SHP77 (cell line): ENCODE measurements at places on chromosomes 4 and X.

DNA sequence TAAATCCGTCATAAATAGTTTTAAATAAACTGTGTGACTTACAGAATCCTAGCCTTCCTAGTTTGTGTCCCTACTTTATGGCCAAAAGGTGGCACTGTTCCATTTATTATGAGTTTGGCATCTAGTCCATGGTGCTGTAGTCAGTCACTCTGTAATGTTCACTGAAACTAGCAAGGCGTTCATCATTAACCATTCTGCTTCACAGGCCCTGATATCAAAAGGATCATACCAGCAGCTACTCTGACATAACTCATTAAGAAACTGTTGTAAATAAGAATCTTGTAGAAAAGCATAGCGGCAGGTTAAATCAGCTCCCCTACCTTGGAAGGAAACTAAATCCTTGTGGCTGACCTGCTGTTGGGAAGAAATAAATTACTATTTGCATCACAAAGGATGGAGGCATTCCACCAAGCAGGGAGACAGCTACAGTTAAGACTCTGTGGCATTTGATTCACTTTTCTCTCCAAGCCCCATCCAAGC is 919.6 kb upstream of the DIAPH2 start:
- DNase-seq = peak; percentile 11

DNA sequence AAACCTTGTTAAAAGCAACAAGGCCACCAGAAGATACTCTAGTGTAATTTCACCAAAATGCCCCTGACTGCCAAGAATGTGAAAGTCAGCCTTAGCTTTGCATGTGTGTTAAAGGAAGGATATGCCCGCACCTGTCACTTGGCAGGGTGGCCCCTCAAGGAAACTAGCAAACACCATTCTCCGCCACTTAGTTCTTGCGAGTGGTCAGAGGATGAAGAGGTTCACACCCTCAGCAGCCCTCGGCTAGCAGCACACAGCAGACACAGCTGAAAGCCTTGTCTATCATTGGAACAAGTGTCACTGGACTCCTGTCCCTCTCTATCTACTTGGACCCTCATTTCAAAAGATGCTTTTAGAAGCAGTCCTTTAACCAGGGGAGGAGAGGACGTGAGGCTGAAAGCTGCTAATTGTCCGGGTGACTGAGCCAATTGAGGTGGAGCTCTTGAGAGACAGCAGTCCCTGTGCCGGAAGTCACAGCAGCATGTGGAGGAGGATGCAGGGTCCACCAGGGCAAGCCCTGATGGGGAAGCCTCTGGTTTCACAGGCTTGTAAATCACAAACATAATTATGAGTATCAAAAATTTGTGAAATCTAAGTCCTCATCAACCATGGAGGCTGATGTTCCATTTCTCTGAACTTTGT is 18.0 kb downstream of the HHIP start:
- no peak for DNase-seq

GRCh38 chr4:187307131-187307530 is 583.5 kb upstream of the FAT1 start:
- DNase-seq = no peak

DNA sequence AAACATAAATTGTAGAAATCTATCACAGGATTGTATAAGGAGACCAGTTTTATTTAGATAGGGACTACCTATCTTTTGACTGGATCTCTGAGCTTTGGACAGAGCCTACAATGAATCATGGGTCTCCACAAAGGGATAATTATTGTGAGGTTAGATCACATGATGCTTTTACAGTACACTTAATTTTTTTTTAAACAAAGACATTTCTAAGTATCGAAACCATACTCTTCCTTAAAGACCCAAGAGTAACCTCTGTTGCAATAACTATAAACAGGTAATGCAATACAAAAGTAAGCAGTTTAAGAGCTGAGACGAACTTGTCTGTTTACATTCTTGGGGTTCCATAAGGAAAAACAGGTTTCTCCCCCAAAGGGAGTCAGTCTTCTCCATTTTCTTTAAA is 64.3 kb upstream of the GABRE start:
- no peak for DNase-seq

- no peak for DNase-seq
Observed at GRCh38 chr4:105909787-105910281, 14.6 kb downstream of the NPNT start.

- no peak for DNase-seq
Observed at GRCh38 chr4:89301003-89301402, 6.6 kb downstream of the GPRIN3 start.

DNA sequence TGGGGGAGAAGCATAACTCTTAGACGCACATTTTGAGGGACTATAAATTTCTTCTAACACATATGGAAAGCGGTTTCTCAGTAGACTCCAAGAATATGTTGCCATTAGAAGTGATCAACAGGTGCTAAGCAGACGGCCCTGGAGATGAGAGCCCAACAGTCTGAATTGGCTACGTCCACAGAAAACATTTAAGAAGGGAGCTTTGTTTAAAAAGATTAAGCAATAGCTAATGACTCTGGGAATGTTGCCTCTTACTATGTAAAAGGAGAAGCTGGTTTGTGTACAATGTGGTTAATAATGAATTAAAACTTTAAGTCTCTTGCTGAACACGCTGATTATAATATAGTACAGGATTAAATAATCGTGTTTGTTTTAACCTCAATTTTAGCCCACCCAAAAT is 399.5 kb downstream of the SMARCA1 start:
- no peak for DNase-seq

GRCh38 chrX:43522582-43522981 is 133.5 kb upstream of the MAOA start:
- DNase-seq = no peak

DNA sequence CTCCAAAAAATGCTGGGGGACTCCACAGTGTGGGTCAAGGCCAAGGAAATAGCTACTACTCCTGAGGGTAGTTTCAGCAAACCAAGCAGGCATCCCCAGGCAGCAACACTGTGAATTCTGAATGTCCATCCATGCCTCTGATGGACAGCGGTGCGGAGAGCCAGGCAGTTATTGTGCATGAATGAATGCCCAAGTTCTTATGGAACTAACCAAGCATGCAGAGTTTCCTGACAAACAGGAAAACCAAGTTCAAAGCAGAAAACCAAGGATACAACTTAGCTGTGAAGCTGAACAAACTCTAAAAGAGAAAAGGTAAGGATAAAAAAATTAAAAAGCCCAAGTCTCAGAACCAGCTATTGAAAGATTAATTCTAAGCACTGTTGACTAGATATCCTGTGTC is 642.6 kb upstream of the HS3ST1 start:
- no peak for DNase-seq

GRCh38 chr4:149121023-149121404 is 678.8 kb upstream of the NR3C2 start:
- no peak for DNase-seq

- DNase-seq = peak; percentile 21
Observed at GRCh38 chr4:680928-681645, 6.7 kb downstream of the MYL5 start.

DNA sequence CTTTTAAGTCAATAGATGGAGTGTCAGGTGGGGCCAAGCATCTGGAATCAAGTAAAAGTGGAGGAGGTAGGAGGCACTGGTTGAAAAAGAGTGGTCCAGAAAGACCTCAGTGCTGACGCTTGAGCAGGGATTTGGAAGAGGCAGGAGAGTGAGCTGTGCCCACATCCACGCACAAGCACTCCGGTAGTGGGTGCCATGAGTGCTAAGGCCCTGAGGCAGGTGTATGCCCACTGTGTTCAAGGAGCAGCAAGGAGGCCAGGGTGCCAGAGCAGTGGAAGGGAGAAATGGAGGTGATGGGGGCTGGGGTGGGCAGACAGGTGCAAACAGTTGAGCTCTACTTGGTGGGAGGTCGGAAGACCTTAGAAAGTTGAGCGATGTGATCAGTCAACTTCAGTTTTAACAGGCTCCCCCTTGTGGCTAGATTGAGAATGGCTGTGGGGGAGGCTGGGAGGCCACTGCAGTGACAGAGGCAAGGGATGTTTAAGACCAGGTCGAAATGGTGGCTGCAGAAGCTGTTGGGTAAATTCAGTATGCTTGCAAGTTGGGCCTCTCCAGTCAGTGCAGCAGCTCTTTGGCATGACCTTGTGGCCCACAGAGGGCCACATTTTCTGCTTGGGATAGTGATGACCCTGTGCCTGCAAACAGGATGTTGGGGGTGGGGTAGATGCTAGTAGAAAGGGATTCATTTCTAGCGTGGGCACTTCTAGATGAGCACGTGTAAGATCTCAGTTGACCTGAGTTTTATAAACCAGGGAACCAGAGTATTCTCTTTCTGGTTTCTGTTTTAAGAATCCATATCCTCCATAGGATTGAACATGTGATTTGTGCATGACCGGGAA is 12.7 kb downstream of the TKTL1 start:
- no peak for DNase-seq

- DNase-seq = no peak
Observed at GRCh38 chr4:75953509-75953908, 12.7 kb upstream of the NAAA start.

DNA sequence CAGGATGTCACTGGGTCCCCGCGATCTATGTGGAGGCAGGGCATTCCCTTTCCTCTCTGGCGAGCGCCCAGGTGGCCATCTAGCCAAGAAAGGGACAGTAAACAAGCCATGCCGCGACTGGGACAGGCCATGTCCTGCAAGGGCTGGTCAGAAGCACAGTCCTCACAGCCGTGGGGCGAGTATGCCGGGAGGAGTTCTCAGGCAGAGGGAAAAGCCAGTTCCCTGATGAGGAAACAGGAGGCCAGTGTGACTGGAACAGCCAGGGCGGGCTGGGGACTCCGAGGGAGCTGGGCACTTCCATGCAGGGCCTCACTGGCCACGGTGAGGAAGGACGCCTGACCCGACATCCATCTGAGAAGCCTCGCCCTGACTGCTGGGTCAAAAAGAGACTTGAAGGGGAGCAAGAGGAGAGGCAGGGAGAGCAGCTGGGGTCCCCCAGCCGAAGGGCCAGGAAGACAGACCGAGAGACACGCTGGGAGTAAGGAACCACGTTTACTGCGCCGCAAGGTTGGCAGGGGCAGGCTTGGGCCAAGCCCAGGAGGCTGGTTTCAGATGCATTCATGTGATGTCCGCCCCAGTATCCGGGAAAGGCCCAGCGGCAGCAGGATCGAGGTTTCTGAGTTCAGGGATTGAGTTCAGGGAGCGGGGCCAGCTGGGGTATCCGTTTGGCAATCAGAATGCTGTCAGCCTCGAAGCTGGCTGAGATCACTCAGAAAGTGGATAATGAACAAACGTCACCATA is 15.0 kb downstream of the CFAP99 start:
- no peak for DNase-seq

- no peak for DNase-seq
Observed at GRCh38 chr4:107018344-107018735, 17.8 kb downstream of the DKK2 start.

DNA sequence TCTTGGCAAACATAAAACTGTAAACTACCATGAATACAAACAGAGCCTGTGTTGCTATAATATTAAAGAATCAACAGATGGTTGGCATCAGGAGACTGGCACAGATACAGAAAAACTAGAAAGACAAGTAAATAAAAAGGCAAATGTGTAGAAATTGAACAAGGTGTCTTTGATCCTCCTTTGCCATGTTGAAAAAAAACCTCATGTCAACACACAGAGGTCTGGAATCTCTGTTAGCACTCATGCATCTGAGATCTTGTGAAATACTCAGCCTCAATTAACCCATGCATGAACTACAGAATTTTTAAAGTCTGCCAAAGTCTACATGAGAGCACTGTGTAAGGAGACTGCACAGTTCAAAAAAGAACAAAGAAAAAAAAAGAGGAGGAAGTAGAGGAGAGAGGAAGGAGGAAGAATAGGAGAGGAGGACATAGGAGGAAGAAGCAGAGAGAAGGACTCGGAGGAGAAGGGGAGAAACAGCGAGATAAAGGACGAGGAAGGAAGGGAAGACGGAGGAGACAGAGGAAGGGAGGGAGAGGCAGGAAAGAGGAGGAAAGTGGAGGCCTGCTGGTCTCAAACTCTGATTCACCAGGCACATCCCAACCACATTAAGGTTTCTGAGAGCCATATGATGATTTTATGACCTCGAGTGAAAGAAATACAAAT is 52.8 kb downstream of the PRDM5 start:
- DNase-seq = no peak

GRCh38 chr4:77600521-77601451 is 4.8 kb upstream of the CXCL13 start:
- peak; percentile 53 for DNase-seq

DNA sequence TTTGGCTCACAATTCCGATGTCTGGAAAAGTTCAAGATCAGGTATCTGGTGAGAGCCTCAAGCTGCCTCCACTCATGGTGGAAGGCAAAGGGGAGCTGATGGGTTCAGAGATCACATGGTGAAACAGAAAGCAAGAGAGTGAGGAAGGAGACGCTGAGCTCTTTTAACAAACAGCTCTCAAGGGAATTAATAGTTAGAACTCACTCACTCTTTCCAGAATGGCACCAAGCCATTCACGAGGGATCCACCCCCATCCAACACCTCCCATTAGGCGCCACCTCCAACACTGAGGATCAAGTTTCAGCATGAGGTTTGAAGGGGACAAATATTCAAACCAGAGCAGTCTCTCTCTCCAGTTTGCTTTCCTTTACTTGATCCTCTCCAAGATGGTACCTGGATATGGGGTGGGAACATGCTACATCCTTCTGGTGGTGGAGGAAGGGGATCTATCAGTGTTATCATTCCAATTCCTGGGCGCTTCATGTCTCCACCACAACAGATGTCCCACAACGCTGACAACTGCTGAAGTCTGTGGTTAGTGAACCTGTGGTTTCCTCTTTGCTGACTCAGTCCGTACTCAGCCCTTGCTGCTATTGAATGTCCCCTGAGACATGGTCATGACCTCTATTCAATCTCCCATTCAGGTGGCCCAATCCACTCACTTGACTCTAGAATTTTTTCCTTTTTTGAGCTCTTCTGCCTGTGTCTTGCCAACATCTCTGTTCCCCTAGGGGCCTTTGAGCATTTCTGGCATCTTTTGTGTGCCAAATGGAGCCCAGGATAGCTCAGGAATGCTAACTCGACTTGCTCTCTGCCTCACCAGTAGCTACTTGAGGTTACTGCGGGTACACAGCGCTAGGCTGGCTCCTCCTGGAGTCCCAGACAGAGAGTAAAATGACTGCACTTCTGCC is 395.2 kb downstream of the MID1IP1 start:
- no peak for DNase-seq
